ENCODE measurements at places on chromosomes 5 and 9.

DNA sequence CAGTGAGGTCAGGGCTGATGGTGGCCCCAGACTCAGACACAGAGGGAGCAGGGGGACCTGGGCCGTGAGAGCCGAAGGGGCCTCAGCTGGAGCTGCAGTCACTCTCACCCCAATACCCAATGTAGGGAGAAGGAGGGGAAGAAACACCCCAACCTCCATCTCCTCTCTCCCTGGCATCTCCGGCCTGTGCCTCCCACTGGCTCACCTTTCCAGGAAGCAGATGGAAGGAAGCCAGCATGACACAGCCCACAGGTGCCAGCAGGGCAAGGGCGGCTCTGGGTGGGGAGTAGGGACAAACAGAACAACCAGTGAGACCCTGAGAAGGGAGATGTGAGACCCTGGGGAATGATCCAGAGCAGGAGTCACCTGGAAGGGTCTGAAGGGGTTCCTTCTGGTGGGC lies 3.0 kb upstream of the CRB2 start:
- no peaks in the 10 kb centered on the region for H3K36me3 ChIP-seq
- H3K4me3 ChIP-seq = no peak overlapping the region
- H3K4me1 ChIP-seq = peaks cover 45% of the 10 kb centered on the region
- no peaks in the 10 kb centered on the region for H3K27me3 ChIP-seq
- DNase-seq = no peak
- no peak overlapping the region for H3K27ac ChIP-seq

DNA sequence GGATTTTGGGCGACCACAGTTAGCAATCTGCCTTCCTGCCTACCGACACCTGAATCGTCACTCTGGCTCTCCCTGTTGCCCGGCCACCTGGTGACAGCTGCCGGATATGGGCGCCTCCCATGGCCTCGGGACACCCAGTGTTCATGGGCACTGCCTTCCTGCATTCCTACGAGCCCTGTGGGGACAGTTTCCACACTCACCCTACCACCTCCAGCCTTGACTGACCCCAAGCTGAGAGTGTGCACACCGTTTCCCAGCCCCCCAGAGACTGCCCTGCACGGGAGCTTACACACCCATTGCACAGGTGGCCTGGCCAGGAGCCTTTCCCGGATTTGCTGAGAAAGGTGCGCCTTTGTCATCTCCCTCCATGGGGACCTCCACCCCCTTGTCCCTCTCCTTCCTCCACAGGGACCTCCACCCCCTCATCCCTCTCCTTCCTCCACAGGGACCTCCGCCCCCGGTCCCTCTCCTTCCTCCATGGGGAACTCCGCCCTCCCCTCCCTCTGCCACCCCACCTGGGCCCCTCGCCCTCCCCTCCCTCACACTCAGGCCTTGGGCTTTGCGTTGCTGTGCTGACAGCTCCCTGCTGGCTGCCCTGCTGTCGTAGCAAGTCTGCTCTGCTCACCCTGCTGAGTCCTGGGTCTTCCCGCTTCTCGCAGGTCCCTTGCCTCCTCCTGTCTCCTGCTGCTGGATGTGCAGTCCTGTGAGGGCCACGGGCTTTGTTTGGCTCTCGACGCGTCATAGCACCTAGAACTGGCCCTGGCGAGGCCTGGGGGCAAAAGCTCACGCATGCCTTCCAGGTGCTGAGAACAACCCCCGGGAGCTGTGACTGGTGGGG lies 48.4 kb downstream of the MRPL36 start:
- DNase-seq = no peak
- H3K27me3 ChIP-seq = no peaks in the 10 kb centered on the region
- no peaks in the 10 kb centered on the region for H3K36me3 ChIP-seq
- H3K4me3 ChIP-seq = no peak overlapping the region
- H3K27ac ChIP-seq = no peak overlapping the region

- no peaks in the 10 kb centered on the region for H3K27me3 ChIP-seq
- no peak overlapping the region for H3K4me3 ChIP-seq
- no peak overlapping the region for H3K27ac ChIP-seq
Observed at GRCh38 chr5:157740229-157740610, 3.3 kb upstream of the LSM11 start.

GRCh38 chr5:160464466-160464797 lies 42.8 kb downstream of the PTTG1 start:
- no peak for DNase-seq
- H3K36me3 ChIP-seq = no peaks in the 10 kb centered on the region
- H3K4me1 ChIP-seq = no peaks in the 10 kb centered on the region
- no peaks in the 10 kb centered on the region for H3K27me3 ChIP-seq
- no peak overlapping the region for H3K27ac ChIP-seq
- no peak overlapping the region for H3K4me3 ChIP-seq

GRCh38 chr9:106456581-106456980 lies 406.4 kb upstream of the ZNF462 start:
- no peak overlapping the region for H3K27ac ChIP-seq
- H3K4me3 ChIP-seq = no peak overlapping the region
- no peaks in the 10 kb centered on the region for H3K27me3 ChIP-seq
- no peak for DNase-seq
- H3K4me1 ChIP-seq = no peaks in the 10 kb centered on the region

GRCh38 chr9:136325358-136325757 lies 2.0 kb upstream of the GPSM1 start:
- no peak overlapping the region for H3K4me3 ChIP-seq
- no peaks in the 10 kb centered on the region for H3K27me3 ChIP-seq
- no peaks in the 10 kb centered on the region for H3K36me3 ChIP-seq

GRCh38 chr5:65969539-65970393 lies 43.4 kb downstream of the ERBIN start:
- no peaks in the 10 kb centered on the region for H3K36me3 ChIP-seq
- no peak overlapping the region for H3K4me3 ChIP-seq
- H3K27ac ChIP-seq = no peak overlapping the region
- H3K27me3 ChIP-seq = no peaks in the 10 kb centered on the region

- H3K4me3 ChIP-seq = no peak overlapping the region
- no peaks in the 10 kb centered on the region for H3K27me3 ChIP-seq
- no peaks in the 10 kb centered on the region for H3K36me3 ChIP-seq
- no peak overlapping the region for H3K27ac ChIP-seq
- no peaks in the 10 kb centered on the region for H3K4me1 ChIP-seq
- no peak for DNase-seq
Observed at GRCh38 chr9:7209016-7209715, 451.4 kb downstream of the KDM4C start.

- DNase-seq = no peak
- no peaks in the 10 kb centered on the region for H3K36me3 ChIP-seq
- no peak overlapping the region for H3K27ac ChIP-seq
- no peak overlapping the region for H3K4me3 ChIP-seq
Observed at GRCh38 chr5:146906803-146907202, 28.2 kb upstream of the PPP2R2B start.

DNA sequence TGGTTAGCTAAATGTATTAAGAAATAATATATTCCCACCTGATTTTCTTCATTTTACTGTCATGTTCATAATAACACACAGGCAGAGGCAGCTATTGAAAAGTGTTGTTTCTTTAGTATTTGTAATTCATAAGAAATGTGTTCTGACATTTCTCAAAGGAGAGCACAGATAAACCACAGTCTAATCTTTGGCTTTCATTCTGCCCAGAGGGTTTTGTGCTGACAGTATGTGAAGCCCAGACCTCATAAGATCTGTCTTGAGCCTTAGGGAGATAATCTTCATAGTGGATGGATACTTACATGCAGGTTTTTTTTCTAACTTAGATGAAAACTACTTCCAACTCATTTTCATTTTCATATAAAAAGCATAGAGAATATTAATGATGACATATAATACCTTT lies 206.1 kb downstream of the CHSY3 start:
- H3K4me1 ChIP-seq = no peaks in the 10 kb centered on the region
- H3K4me3 ChIP-seq = no peak overlapping the region
- H3K27ac ChIP-seq = no peak overlapping the region

DNA sequence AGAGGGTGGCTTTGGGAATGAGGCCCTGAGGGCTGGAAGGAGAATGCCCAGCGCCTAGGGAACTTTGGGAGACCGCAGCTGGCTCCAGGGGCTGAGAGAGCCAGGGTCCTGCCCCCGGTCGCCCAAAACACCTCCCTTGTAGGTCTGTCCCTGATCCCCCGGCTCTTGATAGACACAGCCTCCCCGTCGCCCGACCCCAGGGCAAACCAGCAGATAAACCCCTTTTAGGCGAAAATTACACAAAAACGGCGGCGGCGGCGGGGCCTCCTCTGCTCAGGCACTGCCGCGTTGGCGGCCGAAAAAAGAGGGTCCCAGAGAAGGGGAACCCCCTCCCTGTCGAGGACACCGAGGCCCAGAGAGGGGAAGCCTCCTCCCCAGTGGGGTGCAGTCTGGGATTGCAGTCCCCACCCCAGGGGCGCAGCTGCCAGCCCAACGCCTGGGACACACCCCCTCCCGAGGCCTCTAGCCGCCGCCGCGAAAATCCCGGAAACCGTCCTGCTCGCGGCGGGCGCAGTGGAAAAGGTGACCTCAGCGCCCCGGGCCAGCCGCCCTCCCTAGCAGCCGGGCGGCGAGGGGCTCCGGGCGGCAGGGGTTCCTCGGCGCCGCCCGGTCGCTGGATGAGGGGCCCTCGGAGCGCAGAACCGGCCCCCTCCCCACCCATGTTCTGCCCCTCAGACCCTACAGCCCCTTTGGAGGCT lies 3.1 kb upstream of the BARX1 start:
- H3K27me3 ChIP-seq = peaks cover 86% of the 10 kb centered on the region
- H3K4me1 ChIP-seq = peaks cover 36% of the 10 kb centered on the region
- H3K36me3 ChIP-seq = no peaks in the 10 kb centered on the region

DNA sequence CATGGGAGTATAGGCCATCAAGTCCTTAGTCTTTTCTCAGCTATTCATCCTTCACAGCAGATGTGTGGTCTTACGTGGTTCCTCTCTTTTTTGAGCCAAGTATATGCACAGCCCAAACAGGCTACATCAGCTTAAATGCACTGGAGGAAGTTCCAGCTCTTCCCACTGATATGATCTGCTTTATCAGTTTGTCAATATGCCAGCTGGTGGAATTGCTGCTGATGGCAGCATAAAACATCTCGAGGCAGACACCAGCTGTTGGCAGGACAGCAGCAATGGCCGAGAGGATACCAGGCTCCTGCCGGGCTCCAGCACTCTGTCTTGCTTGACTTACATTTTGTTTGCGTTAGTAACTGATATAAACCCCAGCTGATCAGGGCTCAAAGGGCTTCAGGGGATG lies 143.4 kb downstream of the TENT4A start:
- no peak overlapping the region for H3K4me3 ChIP-seq
- H3K4me1 ChIP-seq = no peaks in the 10 kb centered on the region
- H3K36me3 ChIP-seq = no peaks in the 10 kb centered on the region
- H3K27me3 ChIP-seq = no peaks in the 10 kb centered on the region
- DNase-seq = no peak
- no peak overlapping the region for H3K27ac ChIP-seq

DNA sequence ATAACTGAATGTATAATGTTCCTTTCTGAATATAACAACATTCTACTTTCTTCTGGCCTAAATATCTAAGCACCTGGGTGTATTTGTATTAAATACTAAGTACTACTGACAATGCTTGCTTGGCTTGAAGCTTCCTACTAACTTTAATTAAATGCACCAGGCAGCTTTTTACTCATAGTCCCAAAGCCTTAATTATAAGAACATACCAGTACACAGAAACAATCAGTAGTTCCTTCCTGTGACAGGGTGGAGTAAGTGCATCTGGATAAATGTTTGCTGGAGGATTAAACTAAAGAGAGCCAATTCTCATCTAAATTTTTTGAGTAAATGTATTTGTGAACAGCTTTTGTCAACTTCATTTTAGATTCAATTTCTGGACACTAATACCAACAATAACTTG lies 558.6 kb upstream of the SEMA6A start:
- H3K4me3 ChIP-seq = no peak overlapping the region
- no peaks in the 10 kb centered on the region for H3K36me3 ChIP-seq
- no peaks in the 10 kb centered on the region for H3K27me3 ChIP-seq

- H3K27ac ChIP-seq = no peak overlapping the region
- no peaks in the 10 kb centered on the region for H3K27me3 ChIP-seq
- H3K4me1 ChIP-seq = no peaks in the 10 kb centered on the region
- H3K36me3 ChIP-seq = no peaks in the 10 kb centered on the region
- no peak for DNase-seq
- no peak overlapping the region for H3K4me3 ChIP-seq
Observed at GRCh38 chr9:87854580-87854955, 28.1 kb upstream of the SPATA31E1 start.

GRCh38 chr9:113665756-113666155 lies 202.2 kb downstream of the RGS3 start:
- H3K27me3 ChIP-seq = no peaks in the 10 kb centered on the region
- no peaks in the 10 kb centered on the region for H3K36me3 ChIP-seq
- no peak for DNase-seq
- no peaks in the 10 kb centered on the region for H3K4me1 ChIP-seq
